Renal cortical epithelial cell (primary cell): ENCODE measurements at places on chromosomes 11 and 22.
A peak's percentile ranks its signal among the peaks of the same experiment; 100 is the strongest.

- DNase-seq: peak; percentile 46
Observed at GRCh38 chr22:27241430-27242321, 559.9 kb downstream of the MN1 start.

- no peak for DNase-seq
Observed at GRCh38 chr11:94987378-94987777, 13.9 kb downstream of the KDM4D start.

DNA sequence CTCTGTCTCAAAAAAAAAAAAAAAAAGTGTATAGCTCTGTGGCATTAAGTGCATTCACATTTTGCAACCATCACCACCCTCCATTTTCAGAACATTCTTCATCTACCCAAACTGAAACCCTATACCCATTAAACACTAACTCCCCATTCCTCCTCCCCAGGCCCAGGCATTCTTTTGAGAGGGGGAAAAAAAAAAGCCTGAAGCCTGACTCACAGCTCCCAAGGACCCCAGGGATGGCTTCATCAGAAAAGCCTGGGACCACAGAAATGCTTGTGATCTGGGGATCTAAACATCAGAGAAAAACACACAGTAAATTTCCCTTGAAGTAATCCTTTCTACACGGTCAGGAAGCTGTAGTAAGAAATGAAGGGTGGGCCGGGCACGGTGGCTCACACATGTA lies 10.7 kb upstream of the GTSE1 start:
- DNase-seq: no peak

DNA sequence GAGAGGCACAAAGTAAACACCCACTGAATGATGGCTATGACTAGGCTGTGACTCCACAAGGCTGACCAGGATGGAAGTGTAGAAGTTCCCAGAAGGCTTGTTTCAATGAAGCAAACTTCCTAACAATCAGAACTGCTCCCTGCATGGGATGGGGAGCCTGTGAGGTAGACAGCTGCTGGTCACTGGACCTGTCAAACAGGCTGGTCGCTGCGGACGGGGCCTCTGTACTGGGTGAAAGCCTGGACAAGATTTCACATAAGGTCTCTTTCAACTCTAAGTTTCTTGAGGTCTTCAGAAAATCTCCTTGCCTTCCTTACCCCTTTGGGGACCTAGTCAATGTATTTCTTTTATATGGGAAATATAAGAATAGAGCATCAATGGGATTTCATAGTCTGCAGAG lies 438.2 kb downstream of the BUD13 start:
- no peak for DNase-seq

- no peak for DNase-seq
Observed at GRCh38 chr11:116272181-116272789, 500.5 kb downstream of the BUD13 start.

GRCh38 chr11:124460459-124460858 lies 15.0 kb upstream of the OR8B8 start:
- no peak for DNase-seq

GRCh38 chr11:116773203-116774097 lies 663 bp upstream of the BUD13 start:
- peak; percentile 16 for DNase-seq

DNA sequence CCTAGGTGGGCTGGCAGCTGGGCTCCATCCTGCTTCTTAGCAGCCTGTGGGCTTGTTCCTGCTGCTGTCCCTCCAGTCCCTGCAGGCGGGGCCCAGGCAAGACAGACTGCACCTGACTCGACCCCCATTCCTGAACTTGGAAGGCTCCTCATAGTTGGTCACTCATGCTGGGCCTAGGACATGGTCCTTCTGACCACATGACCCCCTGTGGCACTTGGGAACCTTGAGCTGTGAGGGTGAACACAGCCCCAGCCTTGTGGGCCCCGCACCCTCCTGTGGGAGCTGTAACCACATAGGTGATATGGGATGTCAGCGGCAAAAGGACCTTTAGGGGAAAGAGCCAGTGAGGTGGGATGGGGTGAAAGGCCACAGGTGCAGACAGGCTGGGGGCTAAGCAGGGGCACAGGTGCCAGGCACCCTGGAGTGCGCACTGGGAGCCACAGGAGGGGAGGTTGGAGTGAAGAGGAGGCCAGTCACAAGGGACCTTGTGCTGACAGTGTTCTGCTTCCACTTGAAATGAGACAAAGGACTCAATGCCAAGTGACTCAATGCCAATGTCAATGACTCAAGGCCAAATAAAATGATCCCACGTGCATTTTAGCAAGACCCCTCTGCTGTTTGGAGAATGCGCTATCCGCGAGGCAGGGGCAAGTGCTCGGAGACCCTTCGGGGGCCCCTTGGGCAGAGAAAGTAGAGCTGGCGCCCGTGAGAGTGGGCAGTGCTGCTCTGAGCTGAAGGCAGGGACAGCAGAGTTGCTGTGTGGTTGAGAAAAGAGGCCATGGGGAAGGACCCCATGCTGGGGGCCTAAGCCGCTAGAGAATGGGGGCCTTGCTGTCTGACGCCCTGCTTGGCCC lies 90.7 kb downstream of the MORC2 start:
- no peak for DNase-seq

GRCh38 chr11:134760299-134760698 lies 348.3 kb upstream of the B3GAT1 start:
- DNase-seq: no peak

- no peak for DNase-seq
Observed at GRCh38 chr22:27654546-27655445, 146.8 kb downstream of the MN1 start.

- DNase-seq: no peak
Observed at GRCh38 chr22:36267896-36268485, 15.1 kb downstream of the APOL1 start.

DNA sequence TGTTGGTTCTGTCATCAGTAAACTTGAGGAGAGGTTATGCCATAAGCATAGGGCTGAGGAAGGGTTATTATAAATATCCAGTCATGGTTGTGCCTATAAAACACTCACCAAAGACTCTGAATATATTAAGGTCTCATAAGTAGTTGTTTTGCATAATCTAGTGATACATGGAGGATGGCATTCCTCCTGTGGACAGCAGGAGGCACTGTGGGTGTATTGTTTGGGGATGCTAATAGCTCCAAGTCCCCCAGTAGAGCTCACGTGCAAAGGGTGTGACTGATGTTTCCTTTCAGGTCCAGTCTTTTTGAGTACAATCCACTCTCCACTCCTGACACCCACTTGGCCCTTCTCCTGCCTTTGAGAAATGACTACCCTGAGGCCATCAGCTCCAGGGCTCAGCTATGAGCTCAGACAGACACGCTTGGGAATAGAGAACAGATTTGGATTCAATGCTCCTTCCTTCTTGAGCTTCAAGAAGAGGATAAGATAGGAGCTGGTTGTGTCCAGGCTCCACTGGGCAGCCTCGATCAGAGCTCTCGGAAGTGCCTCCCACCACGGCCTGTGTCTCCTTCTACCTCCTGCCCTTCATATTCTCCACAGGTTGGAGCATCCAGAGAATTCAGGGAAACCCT lies 85.2 kb upstream of the IGLL5 start:
- no peak for DNase-seq

GRCh38 chr22:37784829-37785495 lies 22.8 kb upstream of the GCAT start:
- DNase-seq: no peak

DNA sequence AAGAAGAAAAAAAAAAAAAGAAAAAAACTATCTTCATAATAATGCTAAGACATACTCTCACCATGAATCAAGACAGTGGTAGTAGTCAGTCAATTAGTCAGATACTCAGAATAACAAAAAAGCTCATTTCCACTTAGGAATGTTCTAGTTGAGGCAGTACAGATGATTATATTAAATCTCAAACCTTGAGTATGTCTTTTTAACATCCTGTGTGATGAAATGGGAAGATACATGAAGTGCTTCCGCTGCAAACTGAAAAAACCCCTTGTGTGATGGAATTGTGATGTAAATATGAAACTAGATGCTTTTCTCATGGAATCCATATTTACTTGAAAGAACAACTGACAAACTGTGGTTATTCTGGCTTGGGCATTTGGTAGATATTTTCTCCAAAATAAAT lies 13.7 kb downstream of the AMOTL1 start:
- no peak for DNase-seq

DNA sequence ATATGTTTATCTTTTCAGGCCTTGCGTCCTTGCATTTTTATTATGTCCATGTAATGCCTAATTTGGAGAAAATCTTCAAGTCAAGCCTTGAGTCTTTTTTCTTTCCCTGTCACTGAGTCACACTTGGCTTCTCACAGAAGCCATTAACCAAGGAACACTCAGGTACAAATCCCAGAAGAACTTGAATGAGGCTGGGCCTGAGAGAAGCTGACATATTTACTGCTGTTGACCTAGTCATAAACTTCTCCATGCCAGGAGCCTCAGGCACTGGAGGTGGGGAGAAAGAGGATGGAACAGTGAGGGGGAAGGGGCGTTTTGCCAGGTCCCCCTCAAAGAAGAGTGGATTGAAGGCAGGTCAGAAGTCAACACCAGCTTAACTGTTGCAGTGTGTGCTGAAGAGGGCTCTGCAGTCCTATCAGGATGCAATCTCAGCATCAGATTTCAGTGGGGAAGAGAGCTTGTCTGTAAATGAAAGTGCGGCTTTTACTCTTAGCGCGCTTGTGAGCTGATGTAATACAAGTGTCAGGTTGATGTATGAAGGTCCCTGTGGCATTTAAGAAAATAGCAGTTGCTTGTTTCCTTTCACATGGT lies 526.0 kb downstream of the ETS1 start:
- DNase-seq: peak; percentile 90

DNA sequence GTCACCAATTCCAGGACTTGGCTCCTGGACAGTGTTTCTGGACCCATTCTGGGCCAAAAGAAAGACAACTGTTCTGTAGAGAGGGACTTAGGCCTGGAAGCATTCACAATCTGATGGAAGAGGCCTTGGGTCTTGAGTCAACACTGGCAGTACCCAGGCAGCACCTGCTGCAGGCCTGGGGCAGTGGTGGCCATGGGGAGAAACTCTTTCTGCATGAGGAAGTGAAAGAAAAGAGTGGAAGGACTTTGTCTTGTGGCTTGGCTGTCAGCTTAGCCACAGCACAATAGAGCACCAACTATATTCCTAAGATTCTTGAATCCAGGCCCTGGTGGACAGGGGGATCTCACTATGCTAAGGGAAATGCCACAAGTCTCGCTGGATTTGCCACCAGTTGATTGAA lies 70.6 kb downstream of the CTSC start:
- no peak for DNase-seq

DNA sequence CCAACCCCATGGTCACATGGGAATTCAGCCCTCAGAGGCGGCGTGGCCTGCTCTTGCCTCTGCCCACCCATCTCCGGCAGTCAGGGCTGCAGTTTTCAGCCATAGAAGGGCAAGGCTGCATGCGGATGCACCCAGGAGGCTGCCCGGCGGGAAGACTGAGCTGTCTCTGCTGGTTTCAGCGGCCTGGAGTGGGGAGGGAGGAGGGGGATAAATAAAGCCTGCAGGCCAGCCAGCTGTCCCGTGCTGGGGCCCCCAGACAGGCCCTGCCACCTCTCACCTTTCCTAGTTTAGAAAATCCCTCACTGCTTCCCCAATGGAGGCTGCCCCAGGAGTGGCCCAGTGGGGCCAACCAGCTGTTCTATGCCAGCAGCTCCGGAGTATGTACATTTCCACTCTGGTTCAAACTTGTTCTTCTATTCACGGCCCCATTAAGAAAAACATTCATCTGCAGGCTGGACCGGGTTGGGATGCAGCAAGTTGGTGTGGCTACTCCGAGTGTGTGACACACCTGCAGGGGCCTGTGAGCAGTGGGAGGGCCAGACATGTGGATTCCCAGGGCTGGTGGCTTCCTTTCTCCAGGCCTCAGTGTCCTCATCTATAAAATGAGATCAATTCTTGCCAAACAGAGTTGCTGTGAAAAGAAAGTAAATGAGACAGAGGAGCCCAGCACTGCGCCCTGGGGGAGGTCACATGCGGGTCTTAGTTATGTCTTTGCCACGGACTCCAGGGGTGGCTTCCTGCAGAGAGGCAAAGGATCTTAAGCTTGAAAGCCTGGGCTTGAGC lies 5.0 kb downstream of the MICALL1 start:
- peak; percentile 25 for DNase-seq

DNA sequence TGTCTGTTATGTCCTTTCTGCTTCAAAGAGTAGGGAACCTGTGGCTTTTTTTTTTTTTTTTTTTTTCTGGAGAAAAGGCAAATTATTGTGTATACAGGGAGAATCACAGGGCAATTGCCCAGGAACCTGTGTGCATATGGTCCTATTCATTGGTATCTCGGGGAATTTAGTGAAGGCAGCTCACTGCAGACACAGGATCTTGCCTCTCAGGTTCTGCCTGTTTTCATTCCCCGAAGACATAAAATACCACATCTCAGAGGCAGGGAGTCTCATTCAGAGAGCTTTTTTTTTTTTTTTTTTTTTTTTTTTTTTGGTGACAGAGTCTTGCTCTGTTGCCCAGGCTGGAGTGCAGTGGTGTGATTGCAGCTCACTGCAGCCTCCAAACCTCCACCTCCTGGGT lies 88.3 kb downstream of the OSBP2 start:
- no peak for DNase-seq

DNA sequence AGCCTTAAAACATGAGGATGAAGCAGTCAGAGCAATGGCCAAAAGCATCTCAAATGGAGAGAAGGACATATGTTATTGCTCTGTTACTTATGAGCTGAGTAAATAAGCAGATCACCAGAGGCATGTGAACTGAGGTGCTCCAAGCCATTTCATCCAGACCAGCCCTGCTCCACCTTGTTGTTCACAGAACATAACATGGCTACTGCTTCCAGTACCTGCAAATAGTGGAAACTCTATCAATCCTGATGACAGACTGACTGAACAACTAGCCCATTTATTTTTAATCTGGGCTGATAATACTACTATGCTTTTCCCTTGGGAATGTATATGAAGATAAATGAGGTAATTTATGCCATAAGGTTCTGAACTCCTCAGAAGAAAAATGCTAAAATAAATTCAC lies 1164.7 kb downstream of the FAM181B start:
- no peak for DNase-seq

GRCh38 chr11:76799066-76799804 lies 16.1 kb downstream of the TSKU start:
- DNase-seq: no peak

DNA sequence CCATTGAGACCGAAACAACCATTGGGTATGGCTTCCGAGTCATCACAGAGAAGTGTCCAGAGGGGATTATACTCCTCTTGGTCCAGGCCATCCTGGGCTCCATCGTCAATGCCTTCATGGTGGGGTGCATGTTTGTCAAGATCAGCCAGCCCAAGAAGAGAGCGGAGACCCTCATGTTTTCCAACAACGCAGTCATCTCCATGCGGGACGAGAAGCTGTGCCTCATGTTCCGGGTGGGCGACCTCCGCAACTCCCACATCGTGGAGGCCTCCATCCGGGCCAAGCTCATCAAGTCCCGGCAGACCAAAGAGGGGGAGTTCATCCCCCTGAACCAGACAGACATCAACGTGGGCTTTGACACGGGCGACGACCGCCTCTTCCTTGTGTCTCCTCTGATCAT lies 20.5 kb downstream of the KCNJ5 start:
- no peak for DNase-seq
